ENCODE measurements at places on chromosomes 7 and 10.

DNA sequence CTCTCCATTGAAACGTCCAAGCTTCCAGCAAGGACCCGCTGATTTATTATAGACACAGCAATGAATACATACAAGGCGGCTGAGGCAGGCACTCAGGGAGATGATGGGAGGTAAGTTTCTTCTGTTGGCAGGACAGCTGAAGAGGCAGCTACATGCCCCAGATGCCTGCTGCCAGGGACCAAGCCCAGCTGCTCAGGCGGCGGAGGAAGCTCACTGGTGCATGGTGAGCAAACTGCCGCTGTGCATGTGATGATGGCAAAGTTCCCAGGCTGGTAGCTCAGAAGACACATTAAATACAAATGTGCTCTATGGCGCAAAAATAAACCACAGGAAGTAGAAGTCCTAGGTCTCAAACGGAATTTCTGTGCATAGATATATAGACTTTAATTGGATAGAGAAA is 2.3 kb downstream of the DNTT start:
- peak; percentile 86 for DNase-seq

DNA sequence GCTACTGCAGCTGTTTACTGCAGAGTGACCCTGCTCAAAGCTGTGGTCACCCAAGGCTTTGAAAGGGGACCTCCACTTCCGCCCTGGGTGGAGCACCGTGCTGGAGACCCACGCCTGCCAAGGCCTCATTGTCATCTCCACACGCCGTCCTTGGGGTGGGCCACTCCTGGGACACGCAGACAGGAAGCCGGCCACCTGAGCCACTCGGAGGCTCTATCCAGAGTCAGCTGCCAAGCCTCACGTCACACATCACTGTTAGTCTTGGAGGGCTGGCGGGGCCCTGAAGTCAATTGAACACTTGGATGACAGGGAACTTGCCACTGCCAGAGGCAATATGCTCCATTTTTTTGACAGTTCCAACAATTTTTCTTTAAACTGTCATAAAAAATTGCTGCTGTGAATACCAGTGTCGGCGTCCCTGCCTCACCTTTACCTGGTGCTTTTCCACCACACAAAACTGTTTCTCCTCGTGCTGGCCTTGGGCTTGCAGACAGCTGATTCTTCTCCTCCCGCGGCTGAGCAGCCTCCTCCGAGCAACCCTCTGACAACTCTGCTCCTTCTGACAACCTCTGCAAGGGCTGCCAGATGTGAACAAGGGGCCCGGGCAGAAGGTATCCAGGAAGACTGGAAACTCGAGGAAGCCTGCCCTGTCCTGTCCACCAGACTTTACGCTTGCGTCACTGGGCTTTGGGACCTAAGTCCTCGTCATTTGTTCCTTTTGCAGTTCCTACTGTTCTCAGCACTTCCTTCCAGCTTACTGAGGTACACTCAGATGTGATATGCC is 81.9 kb downstream of the EGFR start:
- no peak for DNase-seq

DNA sequence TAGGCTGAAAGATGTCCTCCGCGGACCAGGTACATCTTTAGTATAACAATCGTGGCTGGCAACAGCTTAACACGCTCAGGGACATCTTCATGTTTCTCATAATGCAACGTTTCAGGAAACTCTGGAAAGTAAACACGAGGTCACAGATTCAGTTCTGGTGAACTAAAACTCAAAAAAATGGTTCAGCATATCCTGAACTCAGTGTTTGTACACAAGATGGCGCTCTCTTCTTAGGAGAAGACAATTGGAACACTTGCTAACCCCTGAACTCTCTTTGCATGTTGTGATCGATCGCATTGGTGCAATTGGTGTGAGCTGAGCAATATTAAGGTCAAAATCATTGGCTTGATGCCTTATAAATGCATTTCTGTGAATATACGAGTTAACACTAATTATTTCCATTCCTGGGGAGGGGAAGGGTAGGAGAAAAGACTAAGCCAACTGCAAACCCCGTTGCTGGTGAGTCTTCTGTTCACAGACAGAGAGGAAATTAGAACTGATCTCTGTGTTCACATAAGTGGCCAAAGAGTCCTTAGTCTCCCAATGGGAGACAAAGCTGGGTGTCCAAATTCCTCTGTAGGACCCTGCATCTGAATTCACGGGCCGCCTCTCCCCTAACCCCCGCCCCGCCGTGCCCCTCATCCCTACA is 52.6 kb upstream of the FAM180A start:
- DNase-seq, result peak; percentile 84

DNA sequence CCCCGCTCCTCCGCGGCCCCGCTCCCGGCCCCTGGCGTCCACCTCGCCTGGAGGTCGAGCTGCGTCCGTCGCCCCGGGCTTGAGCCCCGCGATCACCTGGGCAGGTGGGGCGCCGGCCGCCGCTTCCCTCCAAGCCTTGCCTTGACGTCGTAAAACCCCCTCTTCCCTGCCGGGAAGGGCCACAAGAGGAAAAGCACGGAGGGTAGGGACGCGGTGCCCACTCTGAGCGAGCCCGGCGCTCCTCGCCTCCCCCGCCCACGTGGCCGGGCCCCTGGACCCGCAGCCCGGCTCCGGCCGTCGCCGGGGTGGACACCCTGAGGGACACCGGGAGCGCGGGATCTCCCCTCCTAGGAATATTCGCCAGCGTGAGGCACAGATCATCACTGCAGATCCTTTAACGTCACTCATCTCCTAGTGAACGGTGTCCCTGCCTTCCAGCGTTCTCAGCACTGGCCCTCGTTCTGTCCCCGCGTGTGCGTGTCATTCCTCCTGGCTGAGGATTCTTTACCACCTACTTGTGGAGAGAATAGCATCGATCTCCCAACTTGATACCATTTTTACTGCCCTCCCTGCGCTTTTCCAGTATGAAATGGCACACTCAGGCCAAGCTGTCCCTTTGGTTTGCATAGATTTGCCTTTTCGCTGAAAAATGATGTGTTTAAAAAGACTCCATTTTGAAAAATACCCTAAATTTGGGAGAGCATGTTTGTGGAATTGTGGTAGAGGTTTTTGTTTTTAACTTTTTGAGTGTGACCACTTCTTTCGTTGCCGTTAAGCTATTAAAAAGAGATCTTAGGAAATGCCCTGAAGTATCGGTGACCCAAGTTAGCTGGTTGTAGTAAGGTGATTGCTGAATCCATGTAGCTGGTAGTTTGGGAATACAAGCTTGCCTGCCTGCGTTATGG is 649 bp downstream of the ACTR3B start:
- peak; percentile 53 for DNase-seq

GRCh38 chr7:114989531-114989930 is 67.6 kb downstream of the MDFIC start:
- no peak for DNase-seq

DNA sequence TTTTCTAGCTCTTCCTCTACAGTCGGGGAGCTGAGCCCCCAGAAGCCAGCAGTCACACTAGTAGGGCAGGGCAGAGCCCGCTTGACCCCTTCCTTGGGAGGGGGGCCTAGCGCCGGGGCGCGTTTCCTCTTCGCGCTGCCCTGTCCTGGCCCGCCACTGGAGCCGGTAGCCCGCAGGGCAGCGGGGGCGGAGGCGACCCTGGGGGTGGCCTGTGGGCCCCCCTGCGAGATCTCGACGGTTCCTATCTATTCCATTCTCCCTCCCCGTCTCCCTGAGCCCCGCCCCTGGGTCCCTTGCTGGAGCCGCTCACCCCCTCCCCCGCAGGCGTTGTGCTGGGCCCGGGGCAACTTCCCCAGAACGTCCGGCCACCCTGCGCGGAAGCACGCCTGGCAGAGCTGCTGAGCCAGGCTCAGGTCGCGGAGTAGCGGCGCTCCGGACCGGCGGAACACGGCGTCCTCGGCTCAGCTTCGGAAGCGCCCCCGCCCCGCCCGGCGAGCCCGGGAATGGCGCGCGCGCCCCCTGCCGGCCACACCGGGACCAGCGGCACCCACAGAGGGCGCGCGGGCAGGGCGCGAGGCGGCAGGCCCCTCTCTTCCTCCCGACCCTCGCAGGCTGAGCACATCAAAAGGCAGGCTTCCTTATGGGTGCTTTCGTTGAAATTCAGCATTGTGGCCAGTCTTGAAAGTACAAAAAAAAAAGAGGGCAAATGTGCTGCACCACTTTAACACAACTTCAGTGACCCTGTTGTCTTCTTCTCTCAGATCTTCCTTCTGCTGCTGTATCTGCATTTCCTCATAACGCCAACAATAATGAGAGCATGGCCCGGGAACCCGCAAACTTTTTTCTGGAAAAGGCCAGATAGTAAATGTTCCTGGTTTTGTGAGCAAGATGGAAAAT is 327.6 kb downstream of the TNS3 start:
- DNase-seq, result peak; percentile 83

DNA sequence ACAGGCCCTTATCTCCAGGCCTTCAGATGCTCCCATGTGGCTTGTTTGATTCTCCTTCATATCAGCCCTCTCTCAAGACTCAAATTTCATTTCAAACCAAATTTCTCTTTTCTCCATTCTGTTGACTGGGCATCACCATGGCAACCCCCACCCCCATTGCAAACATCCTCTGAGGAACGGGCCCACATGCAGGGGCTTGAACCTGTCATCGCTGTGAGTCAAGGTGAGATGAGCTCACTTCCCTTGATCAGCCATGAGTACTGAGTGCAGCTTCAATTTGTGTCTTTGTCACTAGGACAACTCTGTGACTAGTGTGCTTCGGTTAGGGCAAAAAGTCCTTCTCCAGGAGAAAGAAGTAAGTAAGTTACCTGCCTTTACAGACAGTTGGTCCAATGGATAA is 41.9 kb downstream of the CALML3 start:
- DNase-seq, result no peak

DNA sequence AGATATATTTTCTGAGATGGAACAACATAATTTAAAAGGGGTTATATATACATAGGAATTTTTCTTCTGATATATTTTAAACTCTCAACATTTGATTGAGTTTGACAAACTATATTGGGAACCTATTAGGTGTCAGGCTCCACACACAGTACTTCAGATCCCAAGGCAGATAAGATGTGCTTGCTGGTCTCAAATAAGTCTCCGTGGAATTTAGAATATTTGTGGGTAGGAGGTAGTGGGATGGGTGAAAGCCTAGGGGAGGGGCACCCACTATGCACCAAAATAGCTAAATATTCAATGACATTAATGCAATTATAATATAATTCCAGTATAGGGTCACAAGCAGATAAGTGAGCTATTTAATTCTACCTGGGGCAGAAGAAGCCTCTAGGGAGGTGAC is 81.5 kb downstream of the ARL4A start:
- no peak for DNase-seq

DNA sequence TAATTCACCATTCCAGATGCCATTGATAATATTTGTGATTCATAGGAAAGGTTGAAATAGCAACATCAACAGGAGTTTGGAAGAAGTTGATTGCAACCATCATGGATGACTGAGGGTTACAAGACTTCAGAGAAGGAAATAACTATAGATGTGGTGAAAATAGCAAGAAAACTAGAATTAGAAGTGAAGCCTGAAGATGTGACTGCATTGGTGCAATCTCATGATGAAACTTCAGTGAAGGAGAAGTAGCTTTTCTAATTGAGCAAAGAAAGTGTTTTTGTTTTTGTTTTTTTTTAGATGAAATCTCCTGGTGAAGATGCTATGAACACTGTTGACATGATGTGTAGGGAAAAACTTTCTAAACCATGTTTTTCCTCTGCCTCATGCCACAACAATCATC is 18.7 kb upstream of the CD36 start:
- no peak for DNase-seq

GRCh38 chr10:15370212-15370855 is 755 bp downstream of the FAM171A1 start:
- DNase-seq, result peak; percentile 36

- DNase-seq, result no peak
Measured at GRCh38 chr7:22156205-22156604, 200.7 kb downstream of the RAPGEF5 start.

GRCh38 chr10:131453721-131454634 is 142.5 kb upstream of the TCERG1L start:
- peak; percentile 83 for DNase-seq

GRCh38 chr10:115657161-115657860 is 564.1 kb downstream of the ATRNL1 start:
- no peak for DNase-seq

GRCh38 chr7:26663874-26664273 is 200.5 kb downstream of the SKAP2 start:
- DNase-seq, result no peak

GRCh38 chr7:42831718-42832522 is 80.0 kb downstream of the C7orf25 start:
- peak; percentile 38 for DNase-seq

DNA sequence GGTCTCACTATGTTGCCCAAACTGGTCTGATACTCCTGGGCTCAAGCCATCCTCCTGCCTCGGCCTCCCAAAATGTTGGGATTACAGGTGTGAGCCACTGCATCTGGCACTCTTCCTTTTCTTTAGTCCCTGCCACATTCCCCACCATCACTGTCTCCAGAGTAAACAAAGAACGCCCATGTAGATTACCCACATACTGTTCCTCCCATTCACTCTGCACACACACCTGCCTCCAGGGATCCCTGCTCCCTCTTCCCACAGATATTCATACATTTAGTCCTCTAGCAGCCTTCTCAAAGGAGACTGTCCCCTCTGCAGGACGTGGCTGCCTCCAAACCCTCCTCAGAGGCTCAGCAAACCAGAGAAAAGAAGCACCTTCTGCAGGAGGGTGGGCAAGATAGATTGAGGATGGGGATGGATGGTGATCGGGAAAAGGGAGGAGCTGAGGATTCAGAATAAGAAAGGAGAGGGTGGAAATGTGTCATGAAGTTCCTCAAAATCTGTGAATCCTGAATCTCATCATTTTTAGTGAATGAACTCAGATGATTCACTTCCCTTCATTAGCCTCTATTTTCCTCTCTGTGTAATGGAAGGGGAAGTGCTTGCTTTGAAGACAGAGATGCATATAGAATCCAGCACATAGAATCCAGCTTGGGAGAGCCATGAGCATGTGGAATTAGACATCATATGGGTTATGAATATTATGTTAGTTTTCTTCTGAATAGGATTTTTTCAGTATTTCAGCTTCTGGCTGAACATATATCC is 5.5 kb upstream of the PLAU start:
- DNase-seq, result no peak

GRCh38 chr7:99116144-99116543 is 27.8 kb downstream of the SMURF1 start:
- no peak for DNase-seq

- DNase-seq, result no peak
Measured at GRCh38 chr7:50914460-50914859, 131.8 kb upstream of the GRB10 start.

GRCh38 chr7:132135746-132136385 is 440.4 kb downstream of the PLXNA4 start:
- DNase-seq, result no peak

Measured in hematopoietic multipotent progenitor cell treated with erythropoietin and hydrocortisone succinate and interleukin-3 and kit ligand, for 4 days (in vitro differentiated cells).